Esophagus muscularis mucosa (tissue), 4 donors: ENCODE measurements at places on chromosomes 4 and X. TPM values are rescaled to one million over a fixed set of nuclear protein-coding genes. Genes with fewer than 3 reads are reported as not detected.

The UGT2B10 gene
- total RNA-seq: not detected

- no peak for DNase-seq
These were observed 47.8 kb upstream of the CAMK2D start for GRCh38 chr4:113809311-113809710.

- no peak for DNase-seq
These were observed 48.9 kb upstream of the GRID2 start for GRCh38 chr4:92254767-92255442.

- no peak for DNase-seq
These were observed 80.6 kb downstream of the PBDC1 start for GRCh38 chrX:76253432-76253831.

DNA sequence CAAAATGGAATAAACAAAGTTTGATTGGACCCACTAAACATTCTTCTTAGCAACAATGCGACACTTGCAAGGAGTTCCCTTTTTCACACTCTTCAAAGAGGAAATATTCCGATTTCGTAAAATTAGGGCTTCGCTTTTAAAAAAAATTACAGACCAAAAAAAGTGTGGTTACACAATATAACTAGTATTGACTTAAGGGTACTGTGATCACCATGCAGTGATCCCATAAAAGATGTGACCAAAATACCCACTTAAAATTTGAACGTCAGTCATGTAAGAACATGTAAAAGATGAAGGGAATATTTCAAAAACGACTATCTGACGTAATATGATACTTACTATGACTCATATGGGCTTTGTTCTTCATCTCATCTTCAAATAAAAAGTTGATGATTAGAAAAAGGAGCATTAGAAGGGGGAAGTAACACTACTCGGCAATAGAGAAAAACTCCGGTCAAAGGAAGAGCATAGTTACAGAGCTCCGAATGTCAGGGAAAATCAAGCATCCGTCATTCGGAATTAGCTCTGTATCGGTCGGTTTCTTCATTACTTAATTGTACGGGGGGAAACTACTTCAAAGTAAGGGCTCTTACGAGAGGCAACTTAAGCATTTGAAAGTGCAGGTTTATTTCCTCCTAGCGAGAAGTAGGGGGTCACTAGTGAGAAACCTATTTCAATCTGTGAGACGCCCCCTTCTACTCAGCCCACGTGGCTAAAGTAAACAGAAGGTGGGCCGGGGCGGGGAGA, 1.3 kb upstream of the TET2 start:
- DNase-seq: no peak

- DNase-seq: no peak
These were observed 803.8 kb upstream of the AMOT start for GRCh38 chrX:113644426-113644825.

DNA sequence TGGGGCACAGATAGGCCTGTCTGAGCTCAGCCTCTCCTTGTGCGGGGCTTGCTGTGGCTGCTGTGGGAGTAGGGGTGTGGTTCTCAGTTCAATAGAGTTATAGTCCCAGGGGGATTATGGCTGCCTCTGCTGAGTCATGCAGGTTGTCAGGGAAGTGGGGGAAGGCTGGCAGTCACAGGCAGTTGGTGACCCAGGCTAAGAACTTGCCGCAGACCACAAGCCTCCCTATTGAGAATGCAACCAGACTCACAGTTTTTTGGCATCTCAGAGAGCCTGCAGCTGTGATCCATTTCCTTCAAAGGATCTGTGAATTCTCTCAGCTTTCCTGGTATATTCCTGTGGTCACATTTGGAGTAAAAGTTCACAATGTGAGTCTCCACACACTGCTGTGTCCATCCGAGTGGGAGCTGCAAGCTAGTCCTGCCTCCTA, 364.9 kb downstream of the ZNF674 start:
- no peak for DNase-seq

The SLITRK4 gene
- 0.52 TPM for total RNA-seq

- DNase-seq: no peak
These were observed 97.7 kb upstream of the ACSL4 start for GRCh38 chrX:109830704-109831206.

GRCh38 chr4:159250751-159251325, 148.0 kb downstream of the RAPGEF2 start:
- no peak for DNase-seq

The HELT gene
- not detected for total RNA-seq

GRCh38 chr4:73446336-73446938, 10.4 kb downstream of the AFP start:
- DNase-seq: no peak

DNA sequence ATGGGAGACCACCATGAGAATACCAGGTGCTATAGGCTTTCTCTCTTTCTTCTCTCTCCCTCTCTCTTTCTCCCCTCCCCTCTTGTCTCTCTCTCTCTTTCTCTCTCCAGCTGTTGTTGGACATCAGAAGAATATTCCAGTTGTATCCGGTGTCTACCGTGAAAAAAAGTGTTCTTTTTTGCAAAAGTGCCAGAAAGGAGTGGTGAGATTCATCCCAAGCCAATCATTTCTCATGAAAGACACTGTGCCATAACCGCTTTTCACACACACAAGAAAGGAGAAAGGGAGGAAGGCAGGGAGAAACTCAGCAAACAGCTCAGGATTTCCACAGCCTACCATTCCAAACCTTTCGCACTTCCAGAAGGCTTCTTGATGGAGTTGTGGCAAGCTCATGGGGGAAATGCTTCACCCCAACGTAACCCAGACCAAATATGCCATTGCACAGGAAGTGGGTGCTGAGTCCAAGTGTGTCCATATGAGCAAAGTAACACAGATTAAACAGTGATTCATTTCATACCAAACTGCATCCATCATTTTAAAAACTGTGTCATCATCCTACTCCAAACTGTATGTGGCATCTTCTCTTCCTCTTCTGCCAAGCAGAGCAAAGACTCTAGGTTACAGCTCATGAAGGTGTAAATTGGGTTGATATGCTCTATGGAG, 224.0 kb downstream of the APBB2 start:
- no peak for DNase-seq

- DNase-seq: no peak
These were observed 38.9 kb downstream of the WDR1 start for GRCh38 chr4:10077483-10078335.

The PDLIM3 gene
- 1,279 TPM for total RNA-seq

The TMPRSS11D gene
- not detected for total RNA-seq

The BBS12 gene
- 4.3 TPM for total RNA-seq
